ENCODE measurements at places on chromosomes 5 and 9.

- no peak for DNase-seq
Measured at GRCh38 chr9:125638239-125639045, 68.6 kb downstream of the MAPKAP1 start.

GRCh38 chr5:159527546-159528254 is 197.4 kb upstream of the IL12B start:
- DNase-seq = no peak

DNA sequence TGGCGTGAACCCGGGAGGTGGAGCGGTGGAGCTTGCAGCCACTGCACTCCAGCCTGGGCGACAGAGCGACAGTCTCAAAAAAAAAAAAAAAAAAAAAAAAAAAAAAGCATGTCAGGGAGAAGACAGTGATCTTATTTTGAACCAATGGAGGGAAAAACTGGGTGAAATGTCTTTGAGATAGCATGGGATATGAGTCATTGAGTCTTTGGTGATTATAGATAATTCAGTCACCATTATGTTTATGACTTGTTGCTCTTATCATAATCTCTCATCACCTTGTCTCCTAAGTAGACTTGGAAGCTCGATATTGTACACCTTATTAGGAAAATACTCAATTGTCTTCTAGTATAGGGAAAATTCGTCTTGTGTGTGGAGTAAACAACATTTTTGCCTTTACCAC is 55.1 kb upstream of the KDM4C start:
- no peak for DNase-seq

DNA sequence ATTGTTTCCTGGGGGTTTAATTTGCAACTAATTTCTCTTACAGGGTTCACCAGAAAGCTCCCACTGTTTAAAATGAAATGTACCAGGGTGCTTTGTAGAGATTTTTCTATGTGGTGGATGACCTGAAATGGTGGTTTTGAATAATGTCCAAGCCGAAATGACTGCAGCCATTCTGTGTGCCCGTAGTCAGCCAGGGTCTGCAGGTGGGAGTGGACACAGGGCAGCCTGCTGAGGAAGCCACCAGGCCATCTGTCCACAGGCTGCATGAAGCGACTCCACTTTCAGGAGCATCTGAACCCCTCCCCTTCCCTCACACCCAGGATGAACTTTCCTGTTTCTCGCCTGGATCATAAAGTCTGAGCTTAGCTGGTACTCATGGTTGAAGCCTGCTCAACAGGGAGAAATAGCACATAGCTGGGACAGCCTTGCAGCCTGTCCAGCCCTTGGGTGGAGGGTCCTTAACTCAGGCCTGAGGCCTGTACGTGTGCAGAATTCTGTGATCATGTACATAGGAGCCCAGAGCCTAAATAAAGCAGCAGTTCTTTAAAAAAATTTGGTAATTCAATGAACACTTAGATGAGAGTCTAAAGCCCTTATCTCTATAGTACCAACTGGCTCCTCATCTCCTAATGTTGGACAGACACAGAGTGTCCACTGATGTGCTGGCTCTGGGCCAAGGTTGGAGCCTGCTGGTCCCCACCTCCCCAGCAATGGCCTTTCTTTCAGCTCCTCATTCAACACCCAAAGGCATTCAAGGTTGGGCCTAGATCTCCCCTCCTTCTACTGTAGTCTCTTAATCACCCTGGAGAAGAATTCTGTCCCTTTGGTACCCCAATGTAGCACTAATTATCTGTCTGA is 72.8 kb downstream of the SHB start:
- DNase-seq = no peak

- peak; percentile 60 for DNase-seq
Measured at GRCh38 chr5:77972469-77973252, 196.5 kb upstream of the TBCA start.

DNA sequence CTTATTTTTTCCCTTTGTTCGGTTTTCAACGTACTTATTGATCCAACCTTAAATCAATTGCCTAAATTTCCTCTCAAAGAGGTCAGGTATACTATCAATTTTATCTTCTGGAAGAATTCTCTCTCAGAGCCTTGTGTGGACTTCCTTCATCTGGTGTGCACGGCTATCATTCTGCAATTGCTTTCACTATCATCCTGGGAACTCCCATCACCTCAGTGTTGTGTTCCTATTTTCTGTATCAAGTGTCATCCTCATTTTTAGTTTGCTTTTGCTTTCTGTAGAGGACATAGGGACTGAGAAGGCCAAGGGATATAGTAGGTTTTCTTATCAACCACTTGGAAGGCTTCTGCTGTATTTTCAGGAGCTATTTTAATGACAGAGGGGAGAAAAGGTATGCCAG is 11.3 kb downstream of the STOM start:
- no peak for DNase-seq

GRCh38 chr5:139692148-139692547 is 44.0 kb downstream of the CXXC5 start:
- no peak for DNase-seq

- no peak for DNase-seq
Measured at GRCh38 chr9:38435521-38435920, 11.3 kb upstream of the IGFBPL1 start.

DNA sequence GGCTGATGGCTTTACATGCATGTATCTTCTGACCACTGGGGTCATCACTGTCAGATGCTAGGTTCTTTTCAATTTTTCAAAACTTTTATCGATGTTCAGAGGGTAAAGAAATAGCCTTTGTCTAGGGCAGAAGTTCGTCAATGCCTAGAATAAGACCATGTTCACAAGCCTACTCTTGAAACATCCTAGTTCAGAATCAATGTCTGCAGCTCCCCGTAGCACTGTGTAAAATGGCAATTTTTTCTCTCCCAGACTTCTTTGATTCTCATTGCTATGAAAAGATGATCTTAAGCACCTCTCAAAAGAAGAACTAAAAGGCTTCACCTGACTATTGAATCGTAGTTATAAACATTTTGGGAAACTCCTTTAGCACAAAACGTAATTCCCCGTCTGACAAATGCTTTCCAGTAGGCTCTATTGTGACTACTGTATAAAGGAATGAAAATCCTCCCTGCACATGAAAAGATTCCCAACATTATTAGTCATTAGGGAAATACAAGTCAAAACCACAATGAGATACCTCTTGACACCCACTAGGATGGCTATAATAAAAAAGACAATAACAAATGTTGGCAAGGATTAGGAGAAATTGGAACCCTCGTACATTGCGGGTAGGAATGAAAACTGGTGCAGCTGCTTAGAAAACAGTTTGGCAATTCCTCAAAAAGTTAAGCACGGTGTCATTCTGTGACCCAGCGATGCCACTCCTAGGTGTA is 263.5 kb downstream of the ARHGAP26 start:
- no peak for DNase-seq

DNA sequence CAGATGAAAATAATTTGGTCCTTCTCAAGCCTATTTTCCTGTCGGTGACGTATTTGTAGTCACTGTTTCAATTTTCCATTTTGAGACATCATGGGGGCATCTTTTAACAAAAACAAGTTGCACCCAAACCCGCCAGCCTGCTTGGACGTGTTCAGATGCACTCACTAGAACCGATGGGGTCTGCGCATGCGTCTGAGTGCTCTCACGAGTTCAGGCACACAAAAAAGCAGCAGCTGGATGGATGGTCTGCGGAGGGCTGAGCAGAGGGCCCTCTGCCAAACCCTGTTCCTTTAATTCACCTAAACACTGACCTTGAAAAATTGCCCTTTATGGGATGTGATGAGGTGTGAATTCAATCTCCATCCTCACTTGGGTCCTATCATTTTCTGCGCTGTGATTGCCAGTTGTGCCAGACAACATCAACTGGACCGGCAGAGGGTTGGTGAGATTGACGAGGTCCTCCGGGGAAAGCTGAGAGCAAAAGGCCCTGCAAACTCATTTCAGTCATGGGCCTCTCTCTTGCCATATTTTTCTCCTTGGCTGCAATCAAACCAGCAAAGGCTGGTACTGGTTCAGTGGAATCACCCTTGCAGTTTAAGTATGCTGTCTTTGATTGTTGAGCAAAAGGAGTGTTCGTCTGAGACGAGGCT is 251.9 kb downstream of the NFIB start:
- DNase-seq = no peak

- DNase-seq = no peak
Measured at GRCh38 chr5:35804201-35804653, 52.5 kb upstream of the IL7R start.

DNA sequence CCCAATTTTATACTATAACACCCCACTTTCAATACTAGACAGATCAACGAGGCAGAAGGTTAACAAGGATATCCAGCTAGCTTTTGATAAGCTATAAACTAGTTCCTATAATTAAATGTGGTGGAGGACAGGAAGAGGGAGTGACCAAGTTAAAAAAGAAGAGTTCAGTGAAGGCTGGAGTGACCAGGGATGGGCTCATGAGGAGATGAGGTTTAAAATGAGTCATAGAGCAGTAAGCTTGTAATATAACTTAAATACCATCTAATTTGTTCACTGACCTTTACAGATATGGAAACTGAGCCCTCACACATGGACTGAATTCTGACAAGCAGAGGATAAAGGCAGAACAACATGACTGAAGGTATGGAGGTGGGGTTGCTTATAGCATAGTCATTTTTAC is 284.5 kb downstream of the SPATA31D1 start:
- DNase-seq = no peak
